ENCODE measurements at places on chromosomes 7 and 10.

DNA sequence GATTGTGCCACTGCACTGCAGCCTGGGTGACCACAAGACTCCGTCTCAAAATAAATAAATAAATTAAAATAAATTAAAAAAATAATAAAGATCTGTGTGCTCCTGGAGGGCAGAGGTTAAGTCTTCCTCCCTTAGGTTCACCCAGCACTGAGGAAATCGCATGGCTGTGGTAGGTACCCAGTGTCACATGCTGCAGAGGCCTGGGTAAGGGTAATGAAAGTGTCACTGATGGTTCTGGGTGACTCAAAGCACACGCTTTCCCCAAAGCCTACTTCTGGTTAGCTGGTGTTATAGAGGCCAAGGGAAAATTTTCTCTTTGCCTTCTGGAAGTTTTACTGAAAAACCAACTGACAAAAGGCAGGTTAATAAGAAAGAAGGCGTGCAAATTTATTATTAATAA lies 88.8 kb upstream of the ITGB1 start:
- H3K4me3 ChIP-seq: no peak overlapping the region
- H3K4me1 ChIP-seq: no peaks in the 10 kb centered on the region
- H3K27ac ChIP-seq: no peak overlapping the region
- DNase-seq: no peak
- no peaks in the 10 kb centered on the region for H3K36me3 ChIP-seq

DNA sequence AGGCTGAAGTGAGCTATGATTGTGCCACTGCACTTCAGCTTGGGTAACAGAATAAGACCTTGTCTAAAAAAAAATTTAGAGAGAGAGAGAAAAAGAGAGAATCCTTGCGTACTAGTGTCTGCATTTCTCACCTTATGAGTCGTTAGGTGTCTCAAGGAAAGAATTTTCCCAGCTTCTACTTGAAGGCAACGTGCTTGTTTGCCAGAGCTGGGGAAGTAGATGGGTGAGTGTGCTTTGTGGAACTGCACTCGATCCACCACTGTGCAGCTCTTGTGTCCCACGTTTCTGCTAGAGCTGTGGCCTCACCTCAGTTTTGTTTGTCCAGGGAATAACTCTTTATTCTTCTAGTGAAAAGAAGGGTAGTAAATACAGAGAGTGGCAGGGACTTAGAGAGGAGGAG lies 38.9 kb downstream of the HDAC9 start:
- no peaks in the 10 kb centered on the region for H3K36me3 ChIP-seq
- no peak for DNase-seq
- peaks cover 25% of the 10 kb centered on the region for H3K4me1 ChIP-seq
- no peak overlapping the region for H3K4me3 ChIP-seq

- no peak overlapping the region for H3K27ac ChIP-seq
- no peak for DNase-seq
- H3K4me1 ChIP-seq: no peaks in the 10 kb centered on the region
These were observed 1169.9 kb downstream of the TYW1 start for GRCh38 chr7:68166525-68166924.

DNA sequence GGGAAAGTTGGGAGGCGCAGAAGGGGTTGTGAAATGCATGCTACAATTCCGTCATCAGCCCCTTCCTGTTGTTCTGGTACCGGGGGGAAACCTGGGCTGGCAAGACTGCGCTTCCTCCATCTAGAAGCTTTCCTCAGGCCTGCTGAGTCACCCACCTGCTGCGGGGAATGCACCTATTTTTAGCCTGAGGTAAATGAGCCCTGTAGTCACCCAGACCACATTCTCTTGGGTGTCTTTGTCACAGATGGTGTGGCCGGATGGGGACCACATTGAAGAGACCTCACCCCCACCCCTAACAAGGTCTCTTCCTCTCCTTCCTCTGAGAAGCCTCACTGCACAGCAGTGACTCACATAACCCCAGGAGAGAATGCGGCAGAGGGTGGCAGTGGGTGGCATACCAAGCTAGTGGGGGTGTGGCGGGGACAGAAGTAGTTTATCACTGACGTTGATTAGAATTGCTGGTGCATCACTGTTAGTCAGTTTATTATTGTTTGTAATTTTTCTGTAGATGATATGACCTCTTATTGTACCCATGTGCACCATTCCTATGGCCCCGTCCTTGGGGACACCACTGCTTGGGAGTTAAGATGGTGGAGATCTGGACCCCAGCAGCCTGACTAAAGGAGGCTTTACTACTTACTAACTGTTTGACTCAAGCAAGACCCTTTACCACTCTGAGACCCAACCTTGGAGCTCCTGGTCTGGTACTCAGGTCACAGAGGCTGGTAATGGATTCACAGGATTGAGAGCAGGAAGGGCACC lies 83.0 kb upstream of the DUSP5 start:
- no peak for DNase-seq
- no peak overlapping the region for H3K27ac ChIP-seq
- H3K27me3 ChIP-seq: no peaks in the 10 kb centered on the region
- H3K36me3 ChIP-seq: no peaks in the 10 kb centered on the region
- H3K4me3 ChIP-seq: no peak overlapping the region
- peaks cover 16% of the 10 kb centered on the region for H3K4me1 ChIP-seq

GRCh38 chr10:27741173-27742091 lies 4.2 kb downstream of the MKX start:
- H3K27ac ChIP-seq: peak overlapping the region; percentile 99
- H3K36me3 ChIP-seq: no peaks in the 10 kb centered on the region
- peaks cover 13% of the 10 kb centered on the region for H3K4me1 ChIP-seq
- H3K4me3 ChIP-seq: peak overlapping the region; percentile 63
- no peak for DNase-seq
- no peaks in the 10 kb centered on the region for H3K27me3 ChIP-seq

DNA sequence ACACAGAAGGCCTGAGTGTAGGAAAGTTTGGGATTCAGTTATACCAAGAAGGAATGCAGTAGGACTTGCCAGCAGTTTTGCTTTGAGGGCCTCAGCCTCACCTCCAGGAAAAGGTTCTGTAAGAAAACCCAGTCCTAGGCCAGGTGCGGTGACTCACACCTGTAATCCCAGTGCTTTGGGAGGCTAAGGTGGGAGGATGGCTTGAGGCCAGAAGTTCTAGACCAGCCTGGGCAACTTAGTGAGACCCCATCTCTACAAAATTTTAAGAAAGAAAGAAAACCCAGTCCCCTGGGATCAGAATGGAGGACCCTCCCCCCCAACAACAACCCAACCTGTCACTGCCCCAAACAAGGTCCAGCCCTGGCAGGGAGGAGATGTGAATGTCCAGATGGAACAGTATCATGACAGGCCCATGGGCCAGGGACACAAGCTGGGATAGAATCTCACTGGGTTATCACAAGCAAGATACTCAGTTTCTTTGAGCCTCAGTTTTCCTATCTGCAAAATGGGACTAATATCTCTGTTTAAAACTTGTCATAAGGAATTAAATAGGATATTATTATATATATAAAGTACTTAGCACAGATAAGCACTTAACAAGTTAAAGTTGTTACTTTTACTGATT lies 68.7 kb downstream of the GTF2IRD1 start:
- no peaks in the 10 kb centered on the region for H3K27me3 ChIP-seq
- no peak overlapping the region for H3K4me3 ChIP-seq
- H3K36me3 ChIP-seq: peaks cover 64% of the 10 kb centered on the region
- no peaks in the 10 kb centered on the region for H3K4me1 ChIP-seq

GRCh38 chr7:15204421-15204820 lies 301.9 kb upstream of the DGKB start:
- H3K27ac ChIP-seq: no peak overlapping the region
- no peaks in the 10 kb centered on the region for H3K4me1 ChIP-seq
- no peaks in the 10 kb centered on the region for H3K36me3 ChIP-seq
- DNase-seq: no peak

GRCh38 chr10:68897336-68897741 lies 3.8 kb upstream of the DDX50 start:
- no peaks in the 10 kb centered on the region for H3K36me3 ChIP-seq
- H3K4me1 ChIP-seq: peaks cover 17% of the 10 kb centered on the region
- H3K4me3 ChIP-seq: no peak overlapping the region
- no peaks in the 10 kb centered on the region for H3K27me3 ChIP-seq
